Renal pelvis (tissue), 12 donors: ENCODE measurements at places on chromosomes 2 and 18. TPM values are rescaled to one million over a fixed set of nuclear protein-coding genes. Genes with fewer than 3 reads are reported as not detected.

- peak; percentile 69 for DNase-seq
Measured at GRCh38 chr2:219249203-219249980, 3.7 kb upstream of the TUBA4B start.

DNA sequence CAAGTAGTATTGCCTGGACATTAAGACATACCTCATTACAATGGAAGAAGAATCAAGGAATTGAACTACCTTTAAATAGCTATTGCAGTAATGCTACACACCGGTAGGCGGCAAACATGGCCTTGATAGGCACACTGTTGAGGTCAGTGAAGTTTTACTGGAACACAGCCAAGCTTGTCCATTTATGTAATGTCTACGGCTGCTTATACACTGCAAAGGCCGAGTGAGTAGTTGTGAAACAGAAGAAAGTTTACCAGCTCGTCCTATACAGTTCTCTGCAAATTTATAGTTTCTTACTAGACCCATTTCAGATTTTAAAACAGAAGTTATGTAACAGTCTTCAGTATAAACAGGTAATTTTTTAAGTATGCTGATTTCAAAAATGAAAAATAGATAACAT is 38.8 kb downstream of the PPP4R1 start:
- DNase-seq: peak; percentile 89

GRCh38 chr2:30358842-30359241 is 88.2 kb upstream of the LCLAT1 start:
- no peak for DNase-seq

DNA sequence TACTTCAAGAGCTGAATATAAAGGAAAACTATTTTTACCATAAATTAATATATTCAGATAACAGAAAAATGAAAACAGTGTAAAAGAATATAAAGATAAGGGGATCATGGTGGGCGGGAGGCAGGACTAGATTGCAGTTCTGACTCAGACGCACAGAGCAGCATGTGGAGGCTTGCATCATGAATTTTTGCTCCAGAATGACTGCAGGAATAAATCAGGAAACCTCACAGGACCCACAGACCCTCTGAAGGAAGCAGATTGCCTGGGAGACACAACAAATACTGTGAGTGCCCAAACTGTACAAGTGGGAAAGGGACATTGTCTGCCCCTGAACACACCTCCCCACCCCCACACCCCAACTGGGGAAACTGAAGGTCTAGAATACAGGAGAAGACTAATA is 19.2 kb upstream of the SIGLEC15 start:
- no peak for DNase-seq

- DNase-seq: no peak
Measured at GRCh38 chr2:136373029-136373428, 255.1 kb upstream of the CXCR4 start.

The DQX1 gene
- polyA plus RNA-seq: 0.43 TPM
